Stomach (tissue), 19 donors: ENCODE measurements at places on chromosomes 2 and 18.

DNA sequence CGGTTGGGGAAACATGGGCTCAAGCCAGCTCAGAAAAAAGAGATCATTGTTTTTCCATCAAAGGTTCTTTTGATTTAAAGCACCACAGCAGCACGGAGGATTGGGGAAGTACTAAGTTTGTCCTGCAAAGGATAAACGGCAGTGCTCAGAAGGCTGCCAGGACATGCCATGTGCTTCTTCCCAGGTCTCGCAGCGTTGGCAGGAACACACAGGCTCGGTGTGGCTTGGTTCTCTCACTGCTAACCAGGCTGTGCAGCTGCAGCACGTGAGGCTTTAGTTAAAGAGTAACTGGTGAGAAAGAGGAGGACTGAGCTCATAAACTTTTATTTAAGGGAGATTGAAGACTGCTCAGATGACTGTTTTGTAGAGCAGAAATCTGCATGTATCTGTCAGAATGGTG is 264.3 kb downstream of the TSN start:
- no peaks in the 10 kb centered on the region for H3K36me3 ChIP-seq
- H3K27me3 ChIP-seq = no peaks in the 10 kb centered on the region
- H3K27ac ChIP-seq = no peak overlapping the region
- peak; percentile 67 for DNase-seq
- no peak overlapping the region for H3K4me3 ChIP-seq

DNA sequence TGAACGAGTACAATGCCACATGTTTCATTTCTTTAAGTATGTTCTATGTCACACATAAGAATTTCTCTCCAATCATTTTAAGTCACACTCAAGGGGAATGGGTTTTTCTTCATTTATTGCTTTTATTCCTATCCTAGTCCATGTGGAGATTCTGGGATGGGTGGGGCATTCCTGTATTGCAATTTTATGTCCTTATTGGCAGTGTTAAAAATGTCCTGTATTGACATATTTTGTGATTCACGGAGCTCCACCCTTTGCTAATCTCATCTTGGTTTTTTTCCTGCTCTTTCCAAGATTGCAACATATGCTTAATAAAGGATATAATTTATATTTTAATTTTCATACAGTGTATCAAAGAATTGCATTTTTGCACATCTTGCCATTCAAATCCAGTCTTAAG is 3.4 kb upstream of the TNFAIP6 start:
- no peak for DNase-seq
- no peaks in the 10 kb centered on the region for H3K27me3 ChIP-seq
- no peaks in the 10 kb centered on the region for H3K36me3 ChIP-seq

GRCh38 chr2:216664593-216665034 is 30.7 kb downstream of the IGFBP5 start:
- peaks cover 24% of the 10 kb centered on the region for H3K36me3 ChIP-seq
- peak; percentile 73 for DNase-seq
- no peak overlapping the region for H3K4me3 ChIP-seq
- H3K27ac ChIP-seq = peak overlapping the region; percentile 72
- no peaks in the 10 kb centered on the region for H3K27me3 ChIP-seq

DNA sequence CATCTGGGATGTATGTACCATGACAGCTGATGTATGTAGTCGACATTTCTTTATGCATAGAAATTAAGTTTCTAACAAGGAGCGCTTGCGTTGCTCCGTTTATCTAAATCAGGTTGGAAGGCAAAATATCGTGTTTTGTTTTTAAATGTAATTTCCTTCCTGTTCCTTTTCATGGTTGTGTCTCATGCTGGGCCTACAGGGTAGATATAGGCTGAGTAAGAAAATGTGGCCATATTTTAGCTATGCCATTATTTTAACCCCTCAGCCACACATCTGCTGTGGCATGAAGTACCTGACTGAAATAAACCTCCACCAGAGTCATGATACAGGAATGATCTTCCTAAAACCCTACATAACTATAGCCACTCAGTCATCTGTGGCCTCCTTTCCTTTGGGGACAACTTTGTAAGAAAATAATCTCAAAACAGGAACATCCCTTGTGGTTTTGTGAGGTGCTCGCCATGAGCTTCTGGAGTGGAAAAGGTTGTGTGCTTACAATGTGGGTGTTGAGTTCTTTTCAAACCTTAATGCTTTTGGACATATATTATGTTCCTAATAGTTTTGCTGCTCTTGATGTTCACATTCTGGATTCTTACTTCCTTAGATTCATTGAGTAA is 214.3 kb downstream of the FAM210A start:
- H3K27me3 ChIP-seq = no peaks in the 10 kb centered on the region
- H3K4me3 ChIP-seq = no peak overlapping the region
- H3K36me3 ChIP-seq = peaks cover 5% of the 10 kb centered on the region
- no peak for DNase-seq
- no peak overlapping the region for H3K27ac ChIP-seq

GRCh38 chr2:57959390-57959789 is 87.2 kb upstream of the VRK2 start:
- H3K27ac ChIP-seq = no peak overlapping the region
- H3K27me3 ChIP-seq = no peaks in the 10 kb centered on the region
- H3K4me1 ChIP-seq = no peaks in the 10 kb centered on the region
- no peak overlapping the region for H3K4me3 ChIP-seq

GRCh38 chr18:73355121-73355520 is 487.3 kb upstream of the NETO1 start:
- DNase-seq = no peak
- no peak overlapping the region for H3K4me3 ChIP-seq
- H3K27me3 ChIP-seq = no peaks in the 10 kb centered on the region
- no peak overlapping the region for H3K27ac ChIP-seq
- H3K36me3 ChIP-seq = no peaks in the 10 kb centered on the region

- H3K27me3 ChIP-seq = peaks cover 16% of the 10 kb centered on the region
- H3K36me3 ChIP-seq = no peaks in the 10 kb centered on the region
- H3K27ac ChIP-seq = no peak overlapping the region
Observed at GRCh38 chr18:600107-600506, 3.3 kb downstream of the CLUL1 start.

DNA sequence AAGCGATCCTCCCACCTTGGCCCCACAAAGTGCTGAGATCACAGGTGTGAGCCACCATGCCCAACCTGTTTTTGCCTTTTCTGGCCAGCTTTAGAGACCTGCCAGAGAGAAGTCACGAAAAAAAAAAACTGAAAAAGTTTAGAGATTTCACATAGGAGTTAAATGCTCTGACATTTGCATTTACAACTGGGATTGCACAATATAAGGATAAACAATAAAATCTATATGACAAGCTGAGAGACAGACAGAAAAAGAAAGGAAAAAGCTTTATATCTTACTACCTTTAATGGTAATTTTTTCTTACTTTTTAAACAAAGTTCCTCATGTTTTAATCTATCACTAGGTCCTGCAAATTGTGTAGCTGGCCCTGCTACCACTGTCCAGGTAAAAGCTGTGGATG is 466.5 kb downstream of the TXNL1 start:
- no peaks in the 10 kb centered on the region for H3K36me3 ChIP-seq
- peaks cover 21% of the 10 kb centered on the region for H3K4me1 ChIP-seq
- DNase-seq = no peak
- H3K27me3 ChIP-seq = no peaks in the 10 kb centered on the region
- H3K4me3 ChIP-seq = no peak overlapping the region

- DNase-seq = no peak
- no peak overlapping the region for H3K4me3 ChIP-seq
- no peaks in the 10 kb centered on the region for H3K4me1 ChIP-seq
- H3K27ac ChIP-seq = no peak overlapping the region
Observed at GRCh38 chr18:58828399-58829121, 36.1 kb upstream of the ZNF532 start.

DNA sequence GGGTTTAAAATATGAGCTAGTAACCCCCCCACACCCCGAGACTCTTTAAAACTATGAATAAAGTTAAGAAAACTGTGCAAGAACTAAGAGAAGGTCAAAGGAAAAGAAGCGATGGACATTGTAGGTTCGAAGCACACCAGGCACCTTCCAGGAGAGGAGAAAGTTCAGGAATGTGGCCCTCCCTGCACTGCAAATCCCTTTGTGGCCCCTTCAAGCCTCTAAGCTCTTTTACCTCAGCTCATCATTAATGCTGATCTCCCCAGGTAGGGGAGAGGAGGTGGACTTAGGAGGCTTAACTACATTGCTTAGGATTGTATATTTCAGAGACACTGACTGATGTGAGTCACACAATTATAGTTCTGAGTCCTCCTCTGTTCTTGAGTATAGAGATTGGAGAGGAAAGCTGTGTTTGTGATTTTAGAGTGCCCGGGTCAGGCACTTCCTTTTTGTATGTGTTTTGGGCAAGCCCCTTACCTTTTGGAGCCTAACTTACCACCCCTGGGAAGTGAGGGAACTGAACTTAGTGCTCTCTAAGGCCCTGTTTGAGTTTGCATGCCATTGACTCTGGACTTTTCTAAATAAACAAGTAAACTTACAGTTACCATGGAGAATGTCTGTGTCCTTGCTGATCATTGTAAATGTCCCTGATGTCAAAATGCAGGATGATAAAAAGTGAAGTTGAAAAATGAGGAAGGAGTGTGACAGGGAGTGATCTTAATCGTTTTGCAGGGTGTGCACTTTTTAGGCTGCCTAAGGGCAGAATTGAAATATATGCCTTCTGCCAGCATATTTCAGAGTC is 140.8 kb upstream of the ZEB2 start:
- H3K27ac ChIP-seq = no peak overlapping the region
- no peak for DNase-seq
- no peaks in the 10 kb centered on the region for H3K4me1 ChIP-seq
- no peaks in the 10 kb centered on the region for H3K36me3 ChIP-seq

DNA sequence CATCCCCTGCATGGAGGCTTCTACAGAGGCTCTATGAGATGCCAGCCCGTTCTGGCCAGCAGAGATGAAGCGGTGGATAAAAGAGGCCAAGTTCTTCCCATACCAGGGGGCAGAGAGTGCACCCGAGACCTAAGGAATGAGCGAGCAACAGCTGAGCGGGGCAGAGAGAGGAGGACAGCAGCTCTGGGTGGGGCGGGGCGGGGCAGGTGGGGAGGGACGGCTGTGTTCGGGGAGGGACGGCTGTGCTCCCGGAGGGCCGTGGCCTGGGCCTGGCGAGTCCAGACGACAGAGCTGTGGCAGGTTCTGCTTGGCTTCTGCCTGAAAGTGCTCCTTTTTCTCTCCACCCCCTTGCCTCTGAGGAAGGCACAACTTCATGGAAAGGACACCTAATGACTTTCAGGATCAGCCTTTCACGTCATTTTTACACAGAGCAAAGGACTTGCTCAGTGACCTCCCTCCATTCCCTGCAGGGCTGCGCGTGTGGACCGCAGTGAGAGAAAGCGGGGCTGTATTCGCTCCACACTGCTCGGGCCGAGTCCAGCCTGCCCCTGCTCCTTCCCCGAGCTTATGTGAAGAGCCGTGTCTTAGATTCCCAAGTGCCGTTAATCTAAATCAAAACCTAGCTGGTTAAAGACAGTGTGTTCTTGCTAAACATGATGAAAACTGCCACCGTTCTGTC is 232.9 kb downstream of the HDAC4 start:
- H3K36me3 ChIP-seq = peaks cover 36% of the 10 kb centered on the region
- H3K4me1 ChIP-seq = no peaks in the 10 kb centered on the region
- no peak overlapping the region for H3K27ac ChIP-seq
- DNase-seq = no peak
- no peak overlapping the region for H3K4me3 ChIP-seq

DNA sequence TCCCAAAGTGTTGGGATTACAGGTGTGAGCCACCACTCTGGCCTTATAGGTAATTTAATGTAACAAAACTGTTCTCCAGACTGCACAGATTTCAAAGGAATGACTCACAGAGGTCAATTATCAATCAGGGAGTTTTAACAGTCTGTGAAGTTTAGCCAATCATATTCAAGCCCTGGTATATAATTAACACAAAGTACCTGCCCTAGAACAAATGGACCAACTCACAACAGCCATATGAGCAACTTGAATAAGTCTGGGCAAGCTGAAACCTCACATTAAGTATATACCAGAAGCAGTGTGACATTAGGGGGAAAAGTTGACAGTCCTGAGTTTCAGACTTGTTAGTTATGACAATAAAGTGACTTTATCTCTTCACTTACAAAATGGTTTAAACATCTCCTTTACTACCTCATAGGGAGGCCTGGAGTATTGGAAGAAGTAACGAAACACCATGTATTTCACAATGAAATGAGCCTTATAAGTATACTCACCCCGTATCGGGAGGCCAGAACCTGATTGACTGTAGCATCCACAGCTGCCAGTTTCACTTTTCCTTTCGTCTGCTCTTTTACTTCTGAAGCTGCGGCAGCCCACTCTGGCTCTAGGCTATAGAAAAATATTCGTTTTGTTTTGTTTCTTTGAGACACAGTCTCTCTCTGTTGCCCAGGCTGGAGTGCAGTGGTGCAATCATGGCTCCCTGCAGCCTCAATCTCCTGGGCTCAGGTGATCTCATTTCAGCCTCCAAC is 22.2 kb downstream of the PDIA6 start:
- H3K4me1 ChIP-seq = peaks cover 25% of the 10 kb centered on the region
- peak overlapping the region; percentile 35 for H3K27ac ChIP-seq
- no peak for DNase-seq
- no peaks in the 10 kb centered on the region for H3K27me3 ChIP-seq
- no peak overlapping the region for H3K4me3 ChIP-seq
- H3K36me3 ChIP-seq = peaks cover 63% of the 10 kb centered on the region

DNA sequence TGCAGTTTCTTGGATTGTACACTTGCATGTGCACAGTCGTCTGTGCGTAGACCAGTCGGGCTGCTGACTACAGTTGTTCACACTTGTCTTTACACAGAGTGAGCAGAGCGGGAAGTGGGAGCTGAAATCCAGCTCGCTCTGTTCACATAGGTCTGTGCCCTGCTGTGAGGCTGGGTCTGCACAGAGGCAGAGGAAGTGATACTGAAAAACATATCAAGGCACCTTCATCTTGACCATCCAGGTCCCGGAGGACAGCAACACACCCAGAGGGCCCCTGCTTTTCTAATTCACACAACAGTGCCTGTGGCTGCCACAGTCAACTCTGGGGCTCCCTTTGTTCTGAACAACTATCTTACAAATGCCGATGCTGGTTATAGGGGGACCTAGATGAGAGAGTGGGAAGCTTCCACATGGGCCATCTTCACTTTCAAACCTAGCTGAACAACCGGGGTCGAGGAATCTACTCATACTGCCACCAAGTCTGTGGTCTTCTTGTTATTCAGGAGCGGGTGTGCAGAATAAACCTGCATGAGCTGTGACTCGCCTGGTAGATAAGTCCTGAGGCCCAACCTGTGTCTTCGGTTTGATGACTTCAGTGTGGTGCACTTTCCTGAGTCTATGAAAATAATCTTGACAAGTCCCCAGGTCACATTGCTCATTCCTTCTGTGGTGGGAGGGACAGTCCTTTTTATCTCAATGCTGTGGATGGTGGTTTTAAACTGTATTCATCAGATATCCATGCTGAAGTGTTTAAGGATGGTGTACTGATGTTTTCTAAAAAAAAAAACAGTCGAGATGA is 3.5 kb upstream of the ADNP2 start:
- no peaks in the 10 kb centered on the region for H3K36me3 ChIP-seq
- H3K4me1 ChIP-seq = peaks cover 8% of the 10 kb centered on the region
- no peaks in the 10 kb centered on the region for H3K27me3 ChIP-seq
- no peak for DNase-seq
- no peak overlapping the region for H3K27ac ChIP-seq
- no peak overlapping the region for H3K4me3 ChIP-seq

- no peak overlapping the region for H3K4me3 ChIP-seq
- no peaks in the 10 kb centered on the region for H3K27me3 ChIP-seq
- peaks cover 9% of the 10 kb centered on the region for H3K36me3 ChIP-seq
- H3K27ac ChIP-seq = no peak overlapping the region
- H3K4me1 ChIP-seq = no peaks in the 10 kb centered on the region
- no peak for DNase-seq
Observed at GRCh38 chr2:226898897-226899296, 63.0 kb downstream of the RHBDD1 start.
